ENCODE measurements at places on chromosomes 3 and 15.

GRCh38 chr3:74469151-74469550 lies 145.3 kb downstream of the CNTN3 start:
- no peak for DNase-seq

DNA sequence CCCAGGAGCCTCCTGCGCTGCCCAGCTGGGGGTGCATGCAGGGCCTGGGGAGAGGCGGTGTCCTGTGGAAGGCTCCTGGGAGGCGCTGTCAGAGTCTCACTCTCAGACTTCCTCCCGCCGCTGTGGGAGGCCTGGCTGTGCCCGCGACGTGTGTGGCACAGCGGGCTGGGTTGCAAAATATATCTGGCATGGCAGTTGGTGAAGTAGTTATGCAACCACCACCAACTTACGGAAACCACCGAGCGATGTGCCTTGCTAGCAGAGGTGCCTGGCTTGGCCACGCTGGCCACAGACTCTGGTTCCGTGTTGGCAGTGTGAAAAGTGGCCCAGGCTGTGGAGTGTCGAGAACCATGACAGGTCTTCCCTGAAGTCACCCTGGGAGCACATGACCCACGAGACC lies 30.6 kb upstream of the GATA2 start:
- DNase-seq: no peak

DNA sequence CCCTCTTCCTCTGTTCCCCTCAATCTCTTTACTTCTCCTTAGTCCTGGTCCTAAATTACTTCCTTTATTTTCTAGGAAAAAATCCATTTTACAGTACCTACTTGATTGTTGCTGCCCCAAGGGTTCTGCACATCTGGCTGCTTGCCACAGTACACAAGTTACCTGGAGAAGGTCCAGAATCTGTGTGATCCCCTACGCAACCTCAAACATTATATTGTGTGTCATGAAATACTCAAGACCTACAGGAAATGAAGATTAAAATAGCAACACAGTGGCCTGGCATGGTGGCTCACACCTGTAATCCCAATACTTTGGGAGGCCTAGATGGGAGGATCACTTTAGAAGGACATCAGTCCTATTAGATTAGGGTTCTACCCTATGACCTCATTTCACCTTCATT lies 48.7 kb downstream of the PRKAR2A start:
- DNase-seq: no peak

DNA sequence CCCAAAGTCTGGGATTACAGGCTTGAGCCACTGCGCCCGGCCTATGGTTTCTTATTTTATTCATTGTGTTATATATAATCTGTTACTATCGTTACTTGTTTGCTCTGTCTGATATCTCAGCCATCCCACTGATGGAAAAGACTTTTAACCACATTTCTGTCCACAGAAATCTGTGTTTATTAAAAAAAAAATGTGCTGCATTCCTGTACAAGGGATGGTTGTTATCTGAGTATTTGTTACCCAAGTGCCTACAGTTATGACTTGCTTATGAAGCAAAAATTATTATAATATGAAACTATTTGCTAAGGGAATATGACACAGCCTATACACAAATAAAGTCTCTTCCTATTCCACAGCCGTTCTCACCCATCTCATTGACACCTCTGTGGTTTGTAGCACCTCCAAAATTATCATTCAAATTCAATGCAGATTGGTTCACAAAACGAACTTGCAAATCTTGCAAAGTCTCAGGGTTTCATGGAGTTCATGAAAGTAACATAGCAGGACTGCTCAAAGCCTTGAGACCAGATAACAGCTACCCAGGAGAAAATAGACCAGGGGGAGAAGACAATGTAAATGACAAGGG lies 47.4 kb upstream of the UBE2E1 start:
- DNase-seq: no peak

DNA sequence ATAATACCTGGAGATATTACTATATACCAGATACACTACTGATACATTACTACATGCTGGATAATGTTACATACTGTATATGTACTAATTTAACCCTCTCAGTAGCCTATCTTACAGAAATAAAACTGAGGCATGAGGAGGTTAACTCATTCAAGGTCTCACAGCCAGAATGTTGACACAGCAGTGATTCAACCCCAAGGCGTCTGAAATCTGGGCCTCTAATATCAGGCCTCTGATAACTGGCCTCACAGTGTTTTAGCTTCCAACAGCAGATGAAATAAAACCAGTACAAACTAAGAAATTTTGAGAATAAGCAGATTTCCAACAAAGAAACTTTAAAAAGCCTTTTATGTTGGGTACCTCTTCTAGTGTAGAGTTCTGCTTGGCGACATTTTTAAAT lies 23.4 kb downstream of the DZIP1L start:
- no peak for DNase-seq

DNA sequence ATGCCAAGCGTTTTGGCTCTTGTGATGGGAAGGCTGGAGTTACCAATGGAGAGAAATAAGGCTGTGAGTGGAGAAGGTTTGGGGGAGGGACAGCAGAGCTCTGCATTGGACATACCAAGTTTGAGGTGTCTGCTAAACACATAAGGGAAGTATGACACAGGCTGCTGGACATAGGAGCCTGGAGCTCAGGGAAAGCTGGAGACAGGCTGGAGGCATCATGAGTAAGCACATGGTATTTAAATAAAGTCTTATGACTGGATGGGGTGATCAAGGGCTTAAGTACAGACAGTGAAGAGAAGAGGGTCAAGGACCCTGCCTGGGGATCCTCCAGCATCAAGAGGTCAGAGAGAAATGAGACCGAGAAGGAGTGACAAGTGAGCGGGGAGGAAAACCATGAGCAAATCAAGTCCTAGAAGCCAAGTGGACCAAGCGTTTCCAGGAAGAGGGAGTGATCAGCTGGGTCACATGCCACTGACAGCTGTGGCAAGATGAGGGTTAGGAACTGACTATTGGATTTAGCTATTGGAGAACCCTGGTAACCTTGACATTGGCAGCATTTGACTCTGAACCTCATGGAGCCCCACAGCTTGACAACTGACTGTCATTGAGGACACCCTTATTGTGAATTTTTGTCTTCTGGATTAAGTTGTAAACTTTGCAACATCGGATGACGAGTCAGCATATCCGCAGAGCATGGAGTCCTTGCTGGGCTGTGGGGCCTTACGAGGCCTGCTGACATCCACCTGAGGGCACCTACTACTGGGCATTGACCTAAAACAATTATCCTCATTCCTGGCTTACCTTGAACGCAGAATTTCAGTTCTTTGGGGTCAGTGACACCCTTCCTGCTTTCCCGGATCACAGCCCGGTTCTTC lies 78.7 kb upstream of the ETV5 start:
- no peak for DNase-seq

DNA sequence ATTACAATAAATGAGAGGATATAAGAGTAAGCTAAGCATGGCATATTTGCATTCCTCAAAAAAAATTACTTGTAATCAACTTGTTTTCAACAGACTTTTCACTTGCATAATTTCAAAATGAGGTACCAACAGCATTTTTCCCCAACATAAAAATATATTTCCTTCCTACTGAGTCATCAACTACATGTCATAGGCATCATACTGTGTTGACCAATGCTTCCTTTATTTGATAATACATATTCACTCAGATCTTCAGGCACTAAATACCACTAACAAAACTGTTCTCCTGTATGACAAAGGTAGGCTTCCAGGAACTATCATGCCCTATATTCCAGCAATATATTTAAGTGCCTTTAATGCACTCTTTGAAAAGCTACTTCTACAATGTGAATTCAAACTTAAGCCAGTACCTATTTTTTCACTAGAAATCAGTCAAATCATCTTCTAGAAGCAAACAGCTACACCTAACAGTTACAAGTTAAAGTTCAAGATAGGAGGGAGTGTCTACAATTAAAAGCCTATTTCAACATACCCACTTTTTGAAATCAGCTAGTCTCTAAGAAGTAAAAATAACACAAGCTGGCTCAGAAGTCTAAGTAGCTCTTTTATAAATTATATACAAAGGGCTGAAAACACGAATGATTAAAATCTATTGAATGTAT lies 11.3 kb downstream of the ADAM10 start:
- no peak for DNase-seq

DNA sequence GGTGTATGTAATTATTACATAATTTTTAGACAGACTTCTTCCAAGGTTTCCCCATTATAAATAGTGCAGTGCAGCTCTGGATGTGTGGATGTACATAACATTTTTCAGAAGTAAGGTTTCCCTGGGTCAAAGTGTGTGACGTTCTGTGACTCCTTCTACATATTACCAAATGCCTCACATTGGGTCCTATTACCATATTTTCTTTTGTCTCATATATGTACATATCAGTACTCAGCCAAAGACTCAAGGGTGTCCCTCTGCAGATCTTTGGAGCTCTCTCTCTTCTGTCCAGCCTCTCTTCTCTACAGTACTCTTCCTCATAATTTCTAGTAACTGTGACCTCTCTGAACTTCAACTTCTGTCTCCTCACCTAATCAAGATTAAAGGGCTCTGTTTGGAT lies 31.3 kb upstream of the PEX5L start:
- no peak for DNase-seq

- no peak for DNase-seq
Observed at GRCh38 chr3:115709931-115710330, 86.6 kb downstream of the GAP43 start.

GRCh38 chr3:29475305-29475840 lies 194.5 kb downstream of the RBMS3 start:
- no peak for DNase-seq

DNA sequence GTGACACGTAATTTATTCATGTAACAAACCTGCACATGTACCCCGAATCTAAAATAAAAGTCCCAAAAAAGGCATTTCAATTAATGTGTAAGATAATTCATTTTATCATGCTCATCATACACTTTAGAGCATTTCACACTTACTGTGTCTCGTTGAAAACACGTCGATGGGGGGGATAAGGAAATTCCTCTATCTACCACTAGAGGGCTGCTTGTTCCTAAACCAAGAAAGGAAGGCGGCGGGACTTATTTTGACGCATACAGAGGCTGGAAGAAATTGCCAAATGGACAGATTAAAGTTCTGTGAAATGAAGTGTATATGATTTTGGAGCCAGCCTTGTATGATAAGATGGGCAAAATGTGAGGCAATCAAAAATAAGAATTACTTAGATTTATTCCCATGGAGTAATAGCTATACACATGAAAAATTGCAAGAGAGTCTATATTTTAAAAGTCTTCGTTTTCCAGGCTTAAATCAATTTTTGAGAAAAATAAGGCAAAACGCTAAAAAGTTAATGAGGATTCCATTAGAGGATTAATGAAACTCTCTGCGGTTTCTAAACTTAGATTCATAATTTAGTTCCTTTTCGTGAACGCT lies 346.8 kb downstream of the CNTN3 start:
- DNase-seq: no peak

GRCh38 chr3:4825436-4826236 lies 153.6 kb upstream of the BHLHE40 start:
- no peak for DNase-seq

DNA sequence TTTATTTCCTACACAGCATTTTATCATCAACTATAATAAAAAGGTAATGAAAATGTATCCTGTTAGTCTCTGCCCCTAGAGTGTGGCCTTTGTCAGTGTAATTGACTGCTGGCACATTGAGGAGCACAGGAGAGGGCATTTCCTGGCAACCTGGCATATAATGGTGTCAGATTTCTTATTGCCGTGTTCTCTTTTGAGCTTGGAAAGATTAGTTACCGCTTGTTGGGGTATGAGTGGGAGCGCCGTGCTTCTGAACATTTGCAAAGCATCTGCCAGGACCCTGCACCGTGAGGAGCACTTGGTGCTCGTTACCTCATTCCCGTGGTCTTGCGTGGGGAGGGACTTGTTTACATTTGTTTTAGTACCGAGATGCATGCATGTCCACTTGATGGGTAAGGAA lies 124.4 kb downstream of the PTPRG start:
- no peak for DNase-seq

All from stimulated activated CD4-positive, alpha-beta T cell treated with anti-CD3 and anti-CD28 coated beads, Interleukin-4, amount 100 ng/mL, for 24 hours (primary cell).